ENCODE measurements at places on chromosomes 3 and 15. TPM values are rescaled to one million over a fixed set of nuclear protein-coding genes. Genes with fewer than 3 reads are reported as not detected.

- H3K27ac ChIP-seq: no peak overlapping the region
- no peak overlapping the region for H3K4me3 ChIP-seq
- no peaks in the 10 kb centered on the region for H3K36me3 ChIP-seq
- no peaks in the 10 kb centered on the region for H3K27me3 ChIP-seq
Observed at GRCh38 chr3:19248767-19249166, 100.5 kb downstream of the KCNH8 start.

- H3K36me3 ChIP-seq: peaks cover 7% of the 10 kb centered on the region
- H3K4me3 ChIP-seq: no peak overlapping the region
- no peak overlapping the region for H3K27ac ChIP-seq
- H3K27me3 ChIP-seq: no peaks in the 10 kb centered on the region
- no peak for DNase-seq
Observed at GRCh38 chr3:171600030-171600429, 139.8 kb upstream of the TNIK start.

The SLC6A20 gene
- total RNA-seq: 5.3 TPM

GRCh38 chr3:146325170-146325569, 74.3 kb upstream of the PLSCR4 start:
- no peak overlapping the region for H3K4me3 ChIP-seq
- H3K27ac ChIP-seq: no peak overlapping the region
- no peak for DNase-seq
- H3K36me3 ChIP-seq: no peaks in the 10 kb centered on the region

GRCh38 chr15:86213888-86214287, 134.2 kb downstream of the AGBL1 start:
- no peaks in the 10 kb centered on the region for H3K36me3 ChIP-seq
- no peak overlapping the region for H3K4me3 ChIP-seq
- no peaks in the 10 kb centered on the region for H3K27me3 ChIP-seq
- no peak overlapping the region for H3K27ac ChIP-seq

GRCh38 chr15:63250312-63250965, 27.0 kb upstream of the APH1B start:
- no peaks in the 10 kb centered on the region for H3K27me3 ChIP-seq
- no peaks in the 10 kb centered on the region for H3K4me1 ChIP-seq
- no peak overlapping the region for H3K27ac ChIP-seq
- H3K36me3 ChIP-seq: peaks cover 2% of the 10 kb centered on the region

DNA sequence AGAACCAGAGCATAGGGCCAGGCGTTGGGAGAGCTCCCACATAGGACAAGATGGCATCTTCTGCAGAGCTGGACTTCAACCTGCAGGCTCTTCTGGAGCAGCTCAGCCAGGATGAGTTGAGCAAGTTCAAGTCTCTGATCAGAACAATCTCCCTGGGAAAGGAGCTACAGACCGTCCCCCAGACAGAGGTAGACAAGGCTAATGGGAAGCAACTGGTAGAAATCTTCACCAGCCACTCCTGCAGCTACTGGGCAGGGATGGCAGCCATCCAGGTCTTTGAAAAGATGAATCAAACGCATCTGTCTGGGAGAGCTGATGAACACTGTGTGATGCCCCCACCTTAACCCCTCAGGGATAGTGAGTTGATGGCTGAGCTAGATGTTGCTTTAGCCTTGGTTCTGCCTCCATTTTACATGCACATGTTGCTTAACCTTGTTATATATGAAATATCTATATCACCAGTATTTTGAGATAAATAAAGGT, at the start of gene PYDC2:
TSS of gene PYDC2 (plus strand) at position 51 of the 483 bp plus-strand sequence. CDS start at position 51, 0 bp downstream.
- H3K27me3 ChIP-seq: no peaks in the 10 kb centered on the region
- DNase-seq: no peak
- H3K4me1 ChIP-seq: no peaks in the 10 kb centered on the region
- H3K4me3 ChIP-seq: no peak within 1 kb of the TSS
- no peak within 1 kb of the TSS for H3K27ac ChIP-seq
- no peaks in the 10 kb centered on the region for H3K36me3 ChIP-seq

DNA sequence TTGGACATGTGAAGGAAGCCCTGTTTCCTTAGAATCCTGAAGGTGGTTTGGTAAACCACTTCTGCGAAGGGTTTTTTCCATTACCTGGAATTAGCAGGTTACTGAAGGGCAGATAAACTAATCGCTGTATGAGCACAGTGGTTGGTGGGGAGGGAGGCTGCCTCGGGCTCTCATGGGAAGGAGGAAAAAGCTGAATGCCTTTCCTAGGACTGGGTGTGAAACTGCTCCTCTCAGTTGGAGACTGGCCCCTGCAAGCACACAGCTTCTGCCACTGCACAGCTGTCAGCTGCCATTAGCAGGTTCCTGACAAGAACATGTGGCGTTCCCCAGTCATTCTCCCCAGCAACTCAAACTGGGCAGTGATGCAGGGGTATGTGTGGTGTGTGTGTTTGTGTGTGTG, 376.3 kb downstream of the GAP43 start:
- no peak overlapping the region for H3K4me3 ChIP-seq
- H3K4me1 ChIP-seq: no peaks in the 10 kb centered on the region
- H3K36me3 ChIP-seq: no peaks in the 10 kb centered on the region
- DNase-seq: no peak
- H3K27me3 ChIP-seq: no peaks in the 10 kb centered on the region

- peak; percentile 53 for DNase-seq
- H3K27me3 ChIP-seq: no peaks in the 10 kb centered on the region
- H3K4me1 ChIP-seq: peaks cover 7% of the 10 kb centered on the region
- H3K27ac ChIP-seq: no peak overlapping the region
Observed at GRCh38 chr3:186255703-186256331, 106.2 kb downstream of the DGKG start.

DNA sequence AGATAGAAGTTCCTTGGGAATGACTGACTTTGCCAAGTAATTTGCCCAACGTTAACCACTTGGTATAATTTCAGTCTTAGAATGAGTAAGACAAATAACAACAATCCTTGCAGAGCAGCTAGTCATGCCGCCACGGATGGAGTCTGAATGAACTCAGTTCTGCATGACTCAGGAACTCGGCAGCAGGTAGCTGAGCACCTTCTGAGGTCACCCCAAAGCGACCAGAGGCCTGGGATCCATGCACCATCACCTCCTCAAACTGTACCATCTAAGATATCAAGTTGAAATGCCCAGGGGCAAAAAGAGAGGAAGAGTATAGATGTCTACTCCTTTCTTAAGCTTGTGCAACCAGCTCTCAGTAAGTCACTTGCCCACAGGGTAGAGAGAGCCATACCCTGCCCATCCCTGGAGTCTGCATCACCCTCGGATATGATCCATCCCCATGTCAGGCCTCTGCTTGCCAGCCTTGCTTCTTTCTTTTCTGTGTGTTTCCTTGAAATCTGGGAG, 8.5 kb upstream of the CDCP1 start:
- no peak for DNase-seq
- no peak overlapping the region for H3K4me3 ChIP-seq
- no peaks in the 10 kb centered on the region for H3K36me3 ChIP-seq

GRCh38 chr3:129732200-129732876, 125.9 kb upstream of the PLXND1 start:
- H3K4me1 ChIP-seq: no peaks in the 10 kb centered on the region
- H3K36me3 ChIP-seq: no peaks in the 10 kb centered on the region
- DNase-seq: no peak
- H3K27ac ChIP-seq: no peak overlapping the region
- no peak overlapping the region for H3K4me3 ChIP-seq

DNA sequence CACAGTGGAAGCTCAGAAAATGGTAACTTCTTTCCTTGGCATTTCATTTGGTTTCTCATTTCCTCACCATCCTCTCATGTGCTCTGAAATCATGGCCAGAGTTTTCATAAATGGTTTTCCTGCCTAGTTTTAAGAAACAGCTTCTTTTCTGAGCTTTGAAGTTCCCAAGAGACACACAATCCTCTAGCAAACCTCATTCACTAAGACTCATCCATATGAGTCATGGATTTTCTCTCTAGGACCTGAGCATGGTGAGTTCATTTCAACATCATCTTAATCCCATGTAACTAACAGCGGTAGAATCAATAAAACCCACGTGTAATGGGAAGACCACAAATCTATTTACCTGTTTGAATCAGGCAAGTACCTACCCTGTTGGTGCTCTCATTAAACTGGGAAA, 274.5 kb upstream of the LRTM1 start:
- no peak overlapping the region for H3K27ac ChIP-seq
- no peaks in the 10 kb centered on the region for H3K36me3 ChIP-seq
- no peak for DNase-seq
- H3K27me3 ChIP-seq: no peaks in the 10 kb centered on the region
- H3K4me1 ChIP-seq: peaks cover 5% of the 10 kb centered on the region

DNA sequence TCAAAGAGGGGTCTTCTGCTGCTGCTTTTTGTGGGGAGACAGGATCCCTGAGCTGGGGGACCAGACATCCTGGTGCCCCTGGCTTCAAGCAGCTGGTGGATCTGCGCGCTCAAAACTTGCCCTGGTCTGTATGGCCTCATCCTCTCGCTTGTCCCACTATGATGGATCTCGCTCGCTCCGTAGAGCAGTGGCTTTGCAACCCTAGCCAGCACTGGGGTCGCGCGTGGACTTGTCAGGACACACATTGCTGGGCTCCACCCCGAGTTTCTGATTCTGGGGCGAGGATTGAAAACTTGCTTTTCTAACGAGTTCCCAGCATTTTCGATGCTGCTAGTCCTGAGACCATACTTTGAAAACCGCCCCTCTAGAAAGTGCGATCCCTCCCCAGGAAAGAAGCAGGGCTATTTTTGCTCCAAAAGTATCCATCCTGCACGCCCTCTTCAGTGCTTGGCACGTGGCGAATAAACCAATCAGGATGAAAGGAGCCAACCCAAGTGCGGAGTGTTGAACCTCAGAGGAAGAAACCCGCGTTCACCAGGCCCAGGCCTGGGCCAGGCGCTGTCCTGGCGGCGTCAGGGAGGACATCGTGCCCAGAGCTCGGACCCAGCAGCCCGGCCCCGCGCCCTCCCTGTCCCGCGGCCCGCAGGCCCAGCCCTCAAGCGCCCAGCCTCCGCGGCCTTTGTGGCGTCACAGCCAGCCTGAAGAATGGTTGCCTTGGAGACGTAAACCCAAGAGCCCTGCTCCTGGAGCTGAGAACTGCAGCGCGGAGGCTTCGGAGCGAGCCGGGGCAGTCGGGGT, at the start of gene CFAP100:
TSS of gene CFAP100 (plus strand) at position 731 of the 798 bp plus-strand sequence. CDS start 1,092 bp downstream, outside the sequence.
- H3K4me1 ChIP-seq: peaks cover 11% of the 10 kb centered on the region
- no peaks in the 10 kb centered on the region for H3K27me3 ChIP-seq
- H3K27ac ChIP-seq: no peak within 1 kb of the TSS
- H3K4me3 ChIP-seq: no peak within 1 kb of the TSS

DNA sequence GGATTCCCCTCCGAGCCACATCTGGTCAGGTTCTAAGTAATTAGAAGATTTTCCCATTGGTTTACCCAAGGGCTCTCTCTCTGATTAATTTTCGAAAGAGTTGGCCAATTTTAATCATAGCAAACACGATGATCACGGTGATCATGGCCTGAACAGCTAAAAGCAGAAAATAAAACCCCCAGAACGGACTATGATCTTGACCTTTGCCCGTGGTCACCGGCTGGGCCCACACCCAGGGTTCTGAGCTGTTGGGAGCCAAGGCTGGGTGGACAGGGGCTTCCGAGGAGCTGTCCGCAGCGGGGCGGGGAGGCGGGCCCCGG, 2.6 kb downstream of the GP5 start:
- DNase-seq: no peak
- peaks cover 21% of the 10 kb centered on the region for H3K4me1 ChIP-seq
- H3K4me3 ChIP-seq: no peak overlapping the region
- H3K36me3 ChIP-seq: no peaks in the 10 kb centered on the region
- no peak overlapping the region for H3K27ac ChIP-seq

- no peaks in the 10 kb centered on the region for H3K27me3 ChIP-seq
- H3K36me3 ChIP-seq: no peaks in the 10 kb centered on the region
- no peak overlapping the region for H3K27ac ChIP-seq
- H3K4me3 ChIP-seq: no peak overlapping the region
Observed at GRCh38 chr3:34859746-34860145, 779.6 kb upstream of the ARPP21 start.

DNA sequence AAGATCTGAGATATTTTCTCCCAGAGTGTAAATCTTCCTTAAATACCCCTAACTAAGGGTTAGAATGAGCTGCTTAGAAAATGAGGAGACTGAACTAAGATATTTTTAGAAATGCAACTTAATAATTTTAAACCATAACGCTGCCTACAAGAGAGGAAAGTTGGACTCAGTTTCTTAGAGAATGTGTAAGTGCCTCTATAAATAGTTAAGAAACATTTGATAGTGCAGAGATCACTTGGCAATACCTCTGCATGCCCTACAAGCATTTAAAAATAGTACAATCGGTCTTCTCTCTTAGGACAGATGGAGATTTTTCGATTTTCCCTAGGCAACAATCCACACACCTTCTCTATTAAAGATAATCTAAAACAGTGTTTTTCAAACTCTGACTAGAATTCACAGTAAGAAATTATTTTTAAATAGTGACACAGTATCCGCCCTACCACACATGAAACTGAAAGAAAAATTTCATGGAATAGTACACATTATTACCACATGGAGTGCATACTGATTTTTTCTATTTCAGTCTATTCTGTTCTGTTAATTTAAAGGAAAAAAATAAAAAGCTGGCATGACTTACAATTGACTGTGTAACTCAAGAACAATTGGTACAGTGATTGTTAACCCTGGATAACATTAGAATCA, 83.2 kb downstream of the GADL1 start:
- no peaks in the 10 kb centered on the region for H3K36me3 ChIP-seq
- no peaks in the 10 kb centered on the region for H3K4me1 ChIP-seq
- H3K27ac ChIP-seq: no peak overlapping the region
- H3K27me3 ChIP-seq: no peaks in the 10 kb centered on the region

The NFKBIZ gene
- 92.3 TPM for total RNA-seq

The ZBED2 gene
- total RNA-seq: not detected

DNA sequence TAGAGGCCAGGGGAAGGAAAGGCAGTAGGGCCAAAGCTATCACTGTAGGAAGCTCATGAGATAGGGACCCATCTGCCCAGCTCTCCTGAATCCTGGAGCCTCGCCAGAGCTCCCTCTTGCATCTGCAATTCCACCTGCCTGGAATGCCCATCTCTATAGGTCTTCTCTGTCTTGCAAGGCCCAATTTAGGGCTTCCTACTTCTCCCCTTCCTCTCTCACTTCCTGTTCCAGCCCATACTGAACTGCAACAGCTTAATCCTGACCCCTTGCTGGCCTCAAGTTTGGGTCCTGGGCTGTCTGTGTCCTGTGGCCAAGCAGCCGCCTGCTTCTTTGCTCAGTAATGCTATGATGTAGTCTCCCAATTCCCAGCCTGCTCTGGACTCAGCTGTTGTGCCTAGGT, 3.6 kb upstream of the PTPN23 start:
- no peaks in the 10 kb centered on the region for H3K27me3 ChIP-seq
- no peak overlapping the region for H3K4me3 ChIP-seq
- peaks cover 22% of the 10 kb centered on the region for H3K4me1 ChIP-seq
- DNase-seq: no peak

The B3GALNT1 gene
- 4.6 TPM for total RNA-seq

GRCh38 chr3:14246414-14246813, 67.8 kb downstream of the LSM3 start:
- no peak overlapping the region for H3K4me3 ChIP-seq
- no peak overlapping the region for H3K27ac ChIP-seq
- H3K36me3 ChIP-seq: no peaks in the 10 kb centered on the region
- H3K4me1 ChIP-seq: no peaks in the 10 kb centered on the region
- no peaks in the 10 kb centered on the region for H3K27me3 ChIP-seq
